ENCODE measurements at places on chromosomes 2 and 18.

GRCh38 chr2:100940766-100941645, 61.1 kb upstream of the RPL31 start:
- no peak for DNase-seq

GRCh38 chr18:41266616-41267015, 688.4 kb upstream of the PIK3C3 start:
- DNase-seq, result no peak

DNA sequence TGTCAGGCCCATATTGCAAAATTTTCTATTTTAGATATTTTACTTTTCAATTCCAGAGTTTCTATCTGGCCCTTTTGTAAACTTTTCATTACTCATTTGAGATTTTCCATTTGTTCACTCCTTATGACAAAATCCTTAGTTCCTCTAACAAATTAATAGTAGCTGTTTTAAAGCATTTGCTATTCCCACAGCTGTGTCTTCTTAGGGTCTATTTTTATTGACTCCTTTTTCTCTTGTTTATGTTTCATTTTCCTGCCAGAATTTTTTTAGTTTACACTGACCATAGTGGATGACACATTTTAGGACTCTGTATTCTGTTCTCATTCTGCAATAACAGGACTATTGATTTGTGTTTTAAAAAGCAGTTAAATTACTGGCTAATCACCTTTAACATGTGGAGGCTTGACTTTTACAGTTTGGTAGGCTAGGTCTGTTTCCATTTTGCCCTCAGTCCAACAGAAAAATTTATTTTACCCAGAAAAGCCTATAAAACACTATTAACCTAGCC, 30.0 kb downstream of the PID1 start:
- DNase-seq, result no peak

GRCh38 chr2:70978341-70979179, at the start of gene ANKRD53:
ANKRD53 (plus strand) TSS chr2:70978630; CDS start chr2:70978646, 16 bp downstream.
- DNase-seq, result no peak

DNA sequence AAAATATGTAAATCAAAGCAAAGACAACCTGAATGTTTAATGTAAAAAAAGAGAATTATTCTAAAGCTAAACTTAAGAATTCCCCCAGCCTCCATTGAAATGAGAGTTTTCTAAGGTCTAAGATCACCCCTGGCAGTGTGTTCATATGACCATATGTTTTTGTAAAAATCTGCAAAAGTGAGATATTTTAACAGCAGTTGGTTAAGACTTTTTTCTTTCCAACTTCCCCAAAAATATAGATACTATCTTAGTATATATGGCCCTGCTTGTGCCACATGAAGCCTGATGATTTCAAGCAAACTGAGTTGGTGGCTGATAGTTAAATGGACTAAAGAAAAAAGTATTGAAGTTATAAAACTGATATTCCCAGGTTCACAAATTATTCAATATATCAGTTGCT, 35.4 kb downstream of the ZNF804A start:
- DNase-seq, result no peak

- DNase-seq, result no peak
Observed at GRCh38 chr2:196515608-196516007, 123.9 kb upstream of the CCDC150 start.

GRCh38 chr2:15889442-15890123, 50.8 kb upstream of the MYCN start:
- DNase-seq, result no peak

All from stimulated activated naive CD8-positive, alpha-beta T cell treated with anti-CD3 and anti-CD28 coated beads, Interleukin-15, amount 100 ng/mL, for 72 hours (primary cell).